ENCODE measurements at places on chromosomes 5 and 9.

DNA sequence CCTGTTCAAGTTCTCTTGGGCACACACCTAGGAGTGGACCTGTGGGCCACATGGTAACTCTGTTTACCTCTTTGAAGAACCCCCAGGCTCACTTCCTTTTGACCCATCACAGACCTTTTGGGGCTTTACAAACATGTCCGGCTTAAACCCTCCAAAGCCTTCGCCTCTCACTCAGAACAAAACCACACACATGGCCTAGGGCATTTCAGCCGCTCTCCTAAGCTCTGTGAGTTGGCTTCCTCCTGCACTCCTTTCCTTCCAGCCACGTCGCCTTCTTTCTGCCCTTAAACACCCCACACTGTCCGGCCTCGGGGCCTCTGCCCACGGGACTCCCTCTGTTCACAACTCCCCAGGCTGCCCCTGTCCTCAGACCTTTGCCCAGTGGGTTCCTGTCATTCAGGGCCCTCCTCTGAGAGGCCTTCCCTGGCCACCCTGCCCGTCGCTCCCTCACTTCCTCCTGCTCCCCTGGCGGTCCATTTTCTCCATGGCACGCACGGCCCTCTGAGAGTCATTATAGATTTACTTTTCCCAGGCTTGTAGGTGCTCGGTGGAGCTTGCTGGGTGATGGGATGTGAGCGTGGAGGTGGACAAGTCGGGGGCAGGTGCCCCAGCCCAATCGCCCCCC is 1.9 kb downstream of the DOK3 start:
- DNase-seq = no peak

DNA sequence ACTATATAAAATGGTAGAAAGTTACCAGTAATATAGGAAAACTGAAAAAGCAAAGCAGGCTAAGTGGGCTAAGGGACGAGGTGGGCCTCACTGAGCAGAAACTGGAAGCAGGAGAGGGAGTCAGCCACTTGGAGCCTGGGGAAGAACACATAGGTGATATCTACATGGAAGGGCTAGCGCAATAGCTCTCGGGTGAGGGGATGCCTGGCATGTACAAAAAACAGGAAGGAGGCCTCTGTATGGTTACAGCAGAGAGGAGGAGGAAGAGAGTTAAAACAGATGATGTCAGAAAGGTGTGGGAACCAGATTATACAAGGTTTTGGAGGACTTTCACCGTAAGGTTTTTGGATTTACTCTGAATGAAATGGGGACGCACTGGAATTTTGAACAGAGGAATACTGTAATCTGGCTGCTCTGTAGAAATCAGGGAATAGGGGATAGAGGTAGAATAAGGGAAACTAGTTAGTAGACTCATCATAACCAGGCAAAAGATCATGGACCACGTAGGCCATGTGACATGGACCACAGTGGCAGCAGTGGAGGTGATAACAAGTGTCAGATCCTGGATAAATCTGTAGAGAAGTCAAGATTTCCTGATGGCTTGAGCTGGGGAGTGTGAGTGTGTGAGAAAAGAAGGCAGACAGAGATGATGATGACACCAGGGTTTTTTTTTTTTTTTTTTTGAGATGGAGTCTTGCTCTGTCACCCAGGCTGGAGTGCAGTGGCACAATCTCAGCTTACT is 52.5 kb downstream of the FNBP1 start:
- DNase-seq = no peak

DNA sequence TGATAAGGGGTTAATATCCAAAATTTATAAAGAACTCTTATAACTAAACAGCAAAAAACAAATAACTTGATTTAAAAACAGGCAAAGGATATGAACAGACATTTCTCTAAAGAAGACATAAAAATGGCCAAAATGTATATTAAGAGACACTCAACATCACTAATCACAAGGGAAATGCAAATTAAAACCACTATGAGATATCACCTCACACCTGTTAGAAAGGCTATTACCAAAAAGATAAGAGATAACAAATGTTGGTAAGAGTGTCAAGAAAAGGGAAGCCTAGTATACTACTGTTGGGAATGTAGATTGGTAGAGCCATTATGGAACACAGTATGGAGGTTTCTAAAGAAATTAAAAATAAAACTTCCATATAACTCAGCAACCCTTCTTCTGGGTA is 19.4 kb upstream of the SH3TC2 start:
- no peak for DNase-seq

DNA sequence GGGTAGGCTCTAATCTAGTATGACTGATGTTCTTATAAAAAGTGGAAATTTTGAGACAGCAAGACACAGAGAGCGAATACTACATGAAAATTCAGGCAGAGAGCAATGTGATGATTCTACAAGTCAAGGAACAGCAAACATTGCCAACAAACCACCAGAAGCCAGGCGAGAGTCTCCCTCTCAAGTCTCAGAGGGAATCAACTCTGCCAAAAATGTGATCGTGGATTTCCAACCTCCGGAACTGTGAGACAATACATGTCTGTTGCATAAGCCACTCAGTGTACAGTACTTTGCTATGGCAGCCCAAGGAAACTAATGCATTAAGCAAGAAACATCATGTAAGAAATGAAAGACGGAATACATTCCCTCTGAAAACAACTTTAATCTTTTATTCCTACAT is 52.1 kb upstream of the CCNG1 start:
- no peak for DNase-seq

GRCh38 chr5:80468131-80468530 is 19.8 kb upstream of the FAM151B start:
- no peak for DNase-seq

DNA sequence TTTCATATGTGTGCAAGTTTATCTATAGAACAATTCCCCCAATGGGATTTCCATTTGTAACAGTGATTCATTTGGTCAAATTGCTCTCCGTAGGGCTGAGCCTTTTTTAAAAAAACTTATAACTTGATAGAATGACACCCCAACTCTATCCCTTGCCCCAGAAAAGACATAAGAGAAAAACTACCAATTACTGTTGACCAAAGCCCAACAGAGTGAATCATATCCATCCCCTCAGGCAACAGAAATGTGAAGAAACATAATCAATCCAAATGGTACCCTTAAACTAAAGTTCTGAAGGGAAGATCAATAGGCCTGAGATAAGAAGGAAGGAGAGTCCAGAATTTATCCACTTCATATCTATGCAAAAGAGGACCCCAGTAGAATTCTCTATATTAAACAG is 17.8 kb downstream of the TICAM2 start:
- no peak for DNase-seq

- no peak for DNase-seq
These were observed 50.1 kb upstream of the FBXL17 start for GRCh38 chr5:108432024-108432423.

- no peak for DNase-seq
These were observed 17.6 kb downstream of the CD74 start for GRCh38 chr5:150394912-150395687.

DNA sequence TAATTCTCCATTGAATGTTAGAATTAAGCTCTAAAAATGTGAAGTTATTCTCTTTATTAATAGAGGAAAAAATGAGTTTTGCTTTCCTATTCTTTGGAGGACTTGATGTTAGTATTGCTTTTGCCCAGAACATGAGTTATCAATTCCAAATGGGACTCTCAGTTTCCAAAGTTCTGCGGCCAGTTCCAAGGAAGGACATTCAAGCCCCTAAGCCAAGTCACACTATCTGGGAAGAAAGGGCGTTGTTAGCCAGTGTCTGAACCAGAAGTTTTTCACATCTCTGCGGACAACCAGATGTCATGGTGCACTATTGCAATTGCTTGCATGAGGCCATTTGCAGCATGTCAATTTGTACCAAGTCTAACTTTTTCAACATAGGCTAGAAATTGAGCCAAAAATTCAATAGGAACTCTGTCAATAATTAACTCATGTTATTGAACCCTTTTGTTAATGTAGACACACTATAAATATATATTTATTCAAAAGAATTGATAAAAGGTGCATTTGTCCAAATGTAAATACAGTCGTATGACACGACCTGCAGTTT is 183.3 kb upstream of the PIK3R1 start:
- no peak for DNase-seq

- no peak for DNase-seq
These were observed 8.4 kb downstream of the TPPP start for GRCh38 chr5:684751-685216.

DNA sequence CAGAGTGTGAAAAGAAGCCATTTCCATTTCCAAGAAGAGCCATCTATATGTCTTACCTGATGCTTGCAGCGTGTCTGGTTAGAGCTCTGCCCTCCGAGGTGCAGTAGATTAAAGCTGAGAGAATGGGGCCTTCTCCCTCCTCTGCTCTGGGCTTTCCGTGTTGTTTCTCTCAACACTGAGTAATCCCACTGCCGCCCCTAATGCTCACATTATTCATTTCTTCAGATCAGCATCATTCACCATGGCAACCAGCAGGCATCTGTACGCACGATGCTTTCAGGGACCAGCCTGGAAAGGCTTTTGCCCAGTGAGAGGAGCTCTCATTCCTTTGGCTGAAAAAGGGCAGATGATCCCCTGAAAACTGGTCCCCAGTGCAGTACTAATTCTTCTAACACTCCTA is 79.6 kb downstream of the CYFIP2 start:
- no peak for DNase-seq

- no peak for DNase-seq
These were observed 22.2 kb downstream of the COL27A1 start for GRCh38 chr9:114177423-114178064.

- DNase-seq = peak; percentile 55
These were observed 53.7 kb upstream of the FABP6 start for GRCh38 chr5:160175438-160176218.

DNA sequence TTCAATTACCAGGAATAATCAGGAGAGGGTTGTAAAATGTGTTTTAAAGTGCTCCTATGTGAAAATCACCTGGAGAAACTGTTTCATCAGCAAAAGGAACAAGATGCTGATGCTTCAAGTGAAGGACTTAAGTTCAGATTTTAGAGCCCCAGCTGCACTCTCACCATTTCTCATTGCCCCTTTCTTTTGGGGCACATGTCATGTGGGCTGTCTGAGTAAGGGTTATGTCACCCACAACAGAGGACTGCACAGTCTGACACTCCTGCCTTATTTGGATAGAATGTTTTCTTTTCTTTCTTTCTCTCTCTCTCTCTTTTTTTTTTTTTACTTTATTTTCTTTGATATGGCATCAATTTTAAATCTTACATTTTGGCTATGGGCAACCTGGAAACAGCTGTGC is 204.1 kb upstream of the EFNA5 start:
- DNase-seq = no peak

DNA sequence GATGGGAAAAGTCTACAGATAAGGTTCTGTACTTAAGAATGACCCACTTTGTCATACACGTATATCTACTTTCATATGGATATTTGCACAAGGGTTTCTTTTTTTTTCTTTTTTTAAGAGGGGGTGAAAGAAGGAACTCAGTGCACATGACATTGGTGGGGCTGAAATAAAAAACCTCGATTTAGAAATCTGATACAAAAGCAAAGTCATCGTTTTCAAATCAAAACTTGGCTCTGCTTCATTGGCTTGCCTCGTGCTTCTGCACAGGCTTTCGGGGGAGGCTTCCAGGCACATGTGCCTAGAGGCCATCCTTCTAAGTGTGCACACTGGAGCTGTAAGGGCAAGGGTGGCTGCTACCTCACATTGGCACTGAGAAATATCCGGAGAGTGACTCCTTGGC is 31.1 kb downstream of the PTTG1 start:
- DNase-seq = no peak

GRCh38 chr9:109001275-109001676 is 12.0 kb downstream of the CTNNAL1 start:
- no peak for DNase-seq

GRCh38 chr9:97321251-97321650 is 13.8 kb downstream of the CCDC180 start:
- DNase-seq = no peak

- no peak for DNase-seq
These were observed 107.0 kb upstream of the SMIM23 start for GRCh38 chr5:171678646-171679045.

GRCh38 chr5:143227301-143227700 is 176.2 kb downstream of the NR3C1 start:
- no peak for DNase-seq

- DNase-seq = no peak
These were observed 44.6 kb upstream of the PPARGC1B start for GRCh38 chr5:149685494-149685893.

- no peak for DNase-seq
These were observed 92.1 kb downstream of the PIP5K1B start for GRCh38 chr9:68797116-68797515.

- DNase-seq = peak; percentile 13
These were observed 10.2 kb downstream of the DOCK8 start for GRCh38 chr9:224582-225520.

- DNase-seq = no peak
These were observed 703 bp downstream of the FAM120AOS start for GRCh38 chr9:93452710-93453046.

DNA sequence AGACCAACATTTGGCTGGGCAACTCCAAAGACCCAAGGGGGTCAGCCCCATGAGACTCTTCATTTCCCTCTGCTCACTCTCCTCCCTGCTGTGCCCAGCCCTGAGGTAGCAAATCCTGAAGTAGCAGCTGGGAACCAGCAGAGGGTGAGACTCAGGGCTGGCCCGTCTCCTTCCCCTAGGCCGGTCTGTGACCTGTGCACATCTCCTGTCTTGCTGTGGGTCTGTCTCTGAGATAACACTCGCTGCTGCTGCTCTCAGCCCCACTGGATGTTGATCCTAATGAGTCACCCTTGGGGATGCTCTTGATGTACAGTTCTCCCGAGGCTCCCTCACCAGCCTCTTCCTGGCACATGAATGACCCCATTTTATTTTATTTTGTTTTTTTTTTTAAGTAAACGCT is 7.3 kb upstream of the OR2V1 start:
- no peak for DNase-seq

DNA sequence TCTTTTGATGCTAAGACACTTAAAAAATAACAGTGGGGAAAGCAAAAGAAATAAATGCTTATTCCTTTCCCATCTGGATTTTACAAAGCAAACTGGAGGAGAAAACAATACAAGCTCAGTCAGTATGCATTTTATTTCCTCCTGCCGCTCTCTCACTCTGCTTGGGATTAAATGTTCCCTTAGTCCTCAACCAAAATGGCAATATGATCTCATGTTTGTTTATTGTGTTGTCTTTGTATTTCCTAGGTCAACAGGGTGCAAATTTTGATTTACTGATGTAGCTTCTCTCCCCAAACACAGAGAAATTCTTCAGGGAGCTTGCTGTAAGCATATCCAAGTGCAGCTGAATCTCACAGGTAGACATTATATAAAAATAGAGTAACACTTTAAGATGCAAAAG is 92.1 kb upstream of the ERBIN start:
- DNase-seq = no peak

DNA sequence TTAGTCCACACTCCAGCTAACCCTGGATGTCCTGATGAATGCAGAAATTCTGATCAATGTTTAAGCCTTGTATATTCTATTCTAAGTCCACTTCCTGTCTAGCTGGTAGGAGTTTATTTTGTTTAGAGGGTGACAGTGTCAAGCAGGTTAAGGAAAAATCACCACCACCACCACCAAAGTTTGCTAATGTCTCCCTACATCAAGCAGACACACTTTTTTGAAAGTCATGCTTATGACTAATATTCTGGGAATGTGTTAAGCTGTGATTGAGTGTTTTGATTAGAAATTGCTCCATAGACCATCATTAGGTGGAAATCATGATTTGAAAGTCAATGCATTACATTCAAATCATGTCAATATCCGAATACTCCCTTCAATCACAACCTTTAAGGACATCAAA is 1530.1 kb downstream of the MAT2B start:
- DNase-seq = no peak

GRCh38 chr9:68969538-68969937 is 44.4 kb downstream of the PRKACG start:
- no peak for DNase-seq

Measured in HT-29 (cell line).